Esophagus muscularis mucosa (tissue), 4 donors: ENCODE measurements at places on chromosomes 6 and 20.

GRCh38 chr6:30799210-30799609, 54.9 kb upstream of the IER3 start:
- no peak overlapping the region for H3K27ac ChIP-seq
- H3K27me3 ChIP-seq = no peaks in the 10 kb centered on the region
- no peak overlapping the region for H3K4me3 ChIP-seq

DNA sequence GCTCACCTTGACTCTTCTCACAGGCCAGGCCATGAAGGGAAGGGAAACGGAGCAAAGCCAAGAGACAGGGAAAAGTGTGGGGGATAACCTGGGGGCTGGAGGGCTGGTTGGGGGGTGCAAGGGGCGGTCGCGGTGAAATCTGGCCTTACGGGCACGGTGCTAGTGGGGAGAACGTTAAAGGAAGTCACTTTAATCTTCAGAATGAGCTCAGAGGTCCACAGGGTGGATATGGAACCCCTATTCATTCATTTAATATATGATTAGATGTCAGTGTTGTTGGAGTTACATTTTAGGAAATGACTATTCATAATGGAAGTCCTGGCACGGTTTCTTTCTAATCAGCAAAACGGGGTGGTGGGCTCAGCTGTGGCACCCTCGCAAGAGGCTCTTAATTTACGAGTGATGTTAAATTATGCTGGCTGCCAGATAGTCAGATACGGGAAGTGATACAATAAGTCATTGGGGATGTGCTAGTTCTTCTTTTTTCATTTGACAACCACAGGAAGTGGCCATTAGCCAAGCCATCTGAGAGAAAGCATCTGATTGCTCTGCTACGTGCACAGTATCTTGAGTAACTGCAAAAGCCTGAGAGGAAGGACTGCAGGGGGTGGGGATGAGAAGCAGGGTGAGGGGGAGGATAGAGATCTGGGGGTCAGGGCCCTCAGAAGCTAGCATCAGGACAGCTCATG, 253.0 kb downstream of the QKI start:
- peaks cover 7% of the 10 kb centered on the region for H3K4me1 ChIP-seq
- H3K27ac ChIP-seq = no peak overlapping the region
- no peaks in the 10 kb centered on the region for H3K36me3 ChIP-seq
- no peaks in the 10 kb centered on the region for H3K27me3 ChIP-seq
- DNase-seq = no peak

DNA sequence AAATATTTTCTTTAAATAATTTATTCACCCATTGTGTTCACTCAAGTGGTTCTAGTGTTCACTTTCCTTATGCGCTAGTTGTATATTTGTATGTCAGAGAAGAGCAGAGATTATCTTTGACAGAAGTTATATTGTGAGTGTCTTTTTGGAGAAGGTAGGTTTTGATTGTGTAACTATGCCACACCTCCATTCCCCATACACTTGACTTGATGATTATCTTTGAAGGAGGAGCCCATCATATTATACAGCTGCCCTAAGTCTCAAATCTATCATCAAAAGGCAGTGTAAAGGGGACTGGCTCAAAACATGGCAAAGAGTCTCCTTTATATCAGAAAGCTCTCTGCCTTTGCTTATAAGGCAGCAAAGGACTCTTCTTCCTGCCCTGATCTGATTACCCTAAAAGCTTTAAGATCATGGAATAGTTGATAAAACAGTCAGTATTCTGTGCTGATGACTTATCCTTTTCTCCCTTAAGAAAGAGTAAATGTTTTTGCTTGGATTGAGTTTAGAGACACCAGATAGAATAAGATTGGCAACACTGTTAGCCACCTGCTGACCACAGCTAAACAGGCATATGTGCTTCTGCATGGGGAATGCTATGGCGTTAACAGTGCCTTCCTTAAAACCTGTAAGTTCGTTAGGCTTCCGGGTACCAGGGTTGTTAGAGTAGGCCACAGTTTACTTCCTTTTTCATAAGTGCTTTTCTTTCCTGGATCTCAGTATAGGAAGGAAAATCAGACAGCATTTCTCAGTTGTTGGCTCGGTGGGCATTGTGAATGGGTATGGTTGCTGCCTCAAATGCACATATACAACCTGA, 22.6 kb downstream of the TOP1 start:
- peaks cover 100% of the 10 kb centered on the region for H3K4me1 ChIP-seq
- no peaks in the 10 kb centered on the region for H3K27me3 ChIP-seq
- no peak overlapping the region for H3K4me3 ChIP-seq
- no peak for DNase-seq
- no peaks in the 10 kb centered on the region for H3K36me3 ChIP-seq

DNA sequence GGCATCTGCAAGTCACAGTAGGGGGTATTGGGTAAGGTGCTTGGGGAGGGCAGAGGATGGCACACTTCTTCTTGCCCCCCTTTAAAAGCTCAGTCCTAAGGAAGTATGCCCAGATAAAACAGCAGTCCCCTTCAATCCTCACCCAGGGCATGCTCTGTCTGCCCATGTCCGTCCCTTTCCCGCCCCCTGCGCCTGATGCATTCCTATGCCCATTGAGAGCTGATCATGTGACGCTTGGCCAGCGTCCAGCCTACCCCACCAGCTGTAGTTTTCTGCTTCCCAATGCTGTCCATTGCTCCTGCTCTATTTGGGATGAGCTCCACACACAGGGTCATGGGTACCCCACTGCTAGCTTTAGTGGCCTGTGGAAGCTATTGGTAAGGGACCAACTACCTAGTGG, 8.3 kb downstream of the SIGLEC1 start:
- no peak overlapping the region for H3K27ac ChIP-seq
- no peaks in the 10 kb centered on the region for H3K27me3 ChIP-seq
- no peak for DNase-seq
- H3K4me1 ChIP-seq = no peaks in the 10 kb centered on the region
- no peak overlapping the region for H3K4me3 ChIP-seq

GRCh38 chr6:106539936-106540335, 89.4 kb downstream of the RTN4IP1 start:
- no peaks in the 10 kb centered on the region for H3K27me3 ChIP-seq
- no peaks in the 10 kb centered on the region for H3K36me3 ChIP-seq
- no peak overlapping the region for H3K4me3 ChIP-seq
- no peak for DNase-seq

- peak overlapping the region; percentile 97 for H3K27ac ChIP-seq
- no peaks in the 10 kb centered on the region for H3K27me3 ChIP-seq
- peak overlapping the region; percentile 95 for H3K4me3 ChIP-seq
Observed at GRCh38 chr6:26536571-26537159, 1.5 kb upstream of the HMGN4 start.

DNA sequence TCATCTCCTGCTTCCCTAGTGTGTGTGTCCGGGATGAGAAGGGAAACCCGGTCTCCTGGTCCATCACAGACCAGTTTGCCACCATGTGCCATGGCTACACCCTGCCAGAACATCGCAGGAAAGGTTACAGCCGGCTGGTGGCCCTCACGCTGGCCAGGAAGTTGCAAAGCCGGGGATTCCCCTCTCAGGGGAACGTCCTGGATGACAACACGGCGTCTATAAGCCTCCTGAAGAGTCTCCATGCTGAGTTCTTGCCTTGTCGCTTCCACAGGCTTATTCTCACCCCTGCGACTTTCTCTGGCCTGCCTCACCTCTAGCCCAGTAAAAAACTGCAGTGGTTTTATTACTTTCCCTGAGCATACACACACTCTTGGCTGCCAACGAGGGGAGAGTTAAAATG, 23.9 kb upstream of the C6orf141 start:
- H3K27ac ChIP-seq = no peak overlapping the region
- H3K27me3 ChIP-seq = no peaks in the 10 kb centered on the region
- H3K36me3 ChIP-seq = no peaks in the 10 kb centered on the region
- no peak for DNase-seq
- H3K4me1 ChIP-seq = no peaks in the 10 kb centered on the region
- no peak overlapping the region for H3K4me3 ChIP-seq

DNA sequence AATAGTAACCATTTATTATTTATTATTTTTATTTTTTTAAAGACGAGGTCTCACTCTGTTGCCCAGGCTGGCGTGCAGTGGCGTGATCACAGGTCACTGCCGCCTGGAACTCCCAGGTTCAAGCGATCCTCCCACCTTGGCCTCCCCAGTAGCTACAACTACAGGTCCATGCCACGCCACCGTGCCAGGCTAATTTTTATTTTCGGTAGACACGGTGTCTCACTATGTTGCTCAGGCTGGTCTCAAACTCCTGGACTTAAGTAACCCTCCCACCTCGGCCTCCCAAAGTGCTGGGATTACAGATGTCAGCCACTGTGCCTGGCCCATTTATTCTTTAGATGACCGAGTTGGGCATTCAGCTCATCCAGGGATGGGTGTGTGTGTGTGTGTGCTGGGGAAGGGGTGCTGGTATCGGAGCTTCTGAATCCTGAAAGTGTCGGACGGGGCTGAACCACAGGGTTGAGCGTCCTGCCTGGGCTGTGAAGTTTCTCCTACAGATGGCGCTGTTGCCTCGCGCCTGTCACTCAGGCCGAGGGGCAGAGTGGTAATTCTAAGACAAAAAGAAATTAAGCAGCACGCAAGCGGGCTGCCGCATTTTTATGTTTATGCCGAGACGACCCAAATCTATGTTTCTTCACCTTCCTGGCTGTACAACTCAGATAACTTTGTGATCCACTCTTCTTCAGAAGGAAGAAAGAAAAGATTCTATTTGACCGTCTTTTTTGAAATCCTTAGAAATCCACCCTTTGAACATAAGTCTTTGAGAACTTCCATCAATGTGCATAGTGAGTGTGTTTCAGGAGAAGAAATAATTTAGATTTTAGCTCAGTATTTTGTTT, 252.8 kb downstream of the CDH26 start:
- no peak overlapping the region for H3K27ac ChIP-seq
- no peaks in the 10 kb centered on the region for H3K27me3 ChIP-seq
- DNase-seq = peak; percentile 92
- no peak overlapping the region for H3K4me3 ChIP-seq

DNA sequence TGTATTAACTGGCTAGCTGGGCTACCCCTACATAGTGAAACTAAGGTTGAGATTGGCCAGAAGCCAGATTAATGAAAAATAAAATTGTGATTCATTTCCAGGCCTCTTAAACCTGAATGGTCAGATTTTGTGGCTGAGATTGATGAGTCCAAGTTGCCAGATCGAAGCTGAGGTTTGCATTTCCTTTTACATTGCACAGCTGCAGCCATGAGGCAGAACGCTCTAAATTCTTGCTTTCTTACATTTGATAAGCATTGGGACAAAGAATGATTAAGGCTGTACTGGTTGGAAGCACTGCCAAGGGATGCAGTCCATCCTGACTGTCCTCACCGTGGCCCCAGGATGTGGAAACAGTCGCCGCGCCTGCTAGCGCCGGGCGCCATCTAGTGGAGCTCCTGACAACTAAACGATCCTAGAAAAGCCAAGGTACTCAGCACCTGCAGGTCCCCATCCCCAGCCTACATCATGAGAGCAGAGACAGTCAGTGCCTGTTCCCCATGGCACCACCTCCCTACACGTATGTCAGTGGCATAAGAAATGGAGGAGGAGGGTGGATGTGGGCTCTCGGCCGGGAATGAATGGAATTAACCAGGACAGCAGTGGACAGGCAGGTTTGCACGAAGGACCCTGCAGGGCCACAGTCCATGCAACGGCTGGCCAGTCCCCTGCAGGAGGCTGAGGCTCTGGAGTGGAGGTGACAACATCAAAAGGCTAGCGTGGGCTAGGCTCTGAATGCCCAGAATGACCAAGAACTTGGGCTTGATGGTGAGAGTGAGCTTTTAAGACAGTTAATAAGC, 19.0 kb downstream of the PXDC1 start:
- H3K36me3 ChIP-seq = peaks cover 41% of the 10 kb centered on the region
- H3K4me1 ChIP-seq = peaks cover 42% of the 10 kb centered on the region
- no peaks in the 10 kb centered on the region for H3K27me3 ChIP-seq
- DNase-seq = no peak
- peak overlapping the region; percentile 34 for H3K27ac ChIP-seq
